ENCODE measurements at places on chromosomes 3 and 15.
A peak's percentile ranks its signal among the peaks of the same experiment; 100 is the strongest.

DNA sequence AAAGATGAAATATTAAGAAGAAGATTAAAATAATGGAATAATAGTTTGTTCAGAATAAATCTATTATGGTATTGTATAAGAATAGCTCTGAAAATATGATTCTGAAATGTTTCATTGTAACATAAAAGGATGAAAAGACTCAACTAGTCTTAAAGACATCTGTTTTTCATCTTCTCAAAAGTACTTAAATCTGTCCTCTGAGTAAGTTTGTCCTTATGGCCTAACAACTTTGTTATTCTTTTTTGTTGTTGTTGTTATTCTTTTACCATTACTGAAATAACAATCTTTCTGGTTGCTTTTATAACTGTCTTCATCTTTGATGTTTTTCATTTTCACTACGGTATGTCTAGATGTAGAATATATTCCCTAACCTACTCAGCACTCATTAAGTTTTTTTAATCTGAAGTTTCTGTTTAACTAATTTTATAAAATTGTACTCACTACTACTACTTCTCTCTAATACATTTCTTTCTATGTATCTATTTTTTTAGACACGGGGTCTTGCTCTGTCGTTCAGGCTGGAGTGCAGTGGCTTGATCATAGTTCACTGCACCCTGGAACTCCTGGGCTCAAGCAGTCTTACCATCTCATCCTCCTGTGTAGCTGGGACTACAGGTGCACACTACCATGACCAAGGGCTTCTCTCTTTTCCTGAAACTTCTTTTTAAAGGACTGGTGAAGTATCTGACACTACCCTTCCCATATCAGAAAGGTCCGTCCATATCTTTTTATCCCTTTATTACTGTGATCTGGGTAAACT, 240.7 kb downstream of the PCCB start:
- no peak for DNase-seq

DNA sequence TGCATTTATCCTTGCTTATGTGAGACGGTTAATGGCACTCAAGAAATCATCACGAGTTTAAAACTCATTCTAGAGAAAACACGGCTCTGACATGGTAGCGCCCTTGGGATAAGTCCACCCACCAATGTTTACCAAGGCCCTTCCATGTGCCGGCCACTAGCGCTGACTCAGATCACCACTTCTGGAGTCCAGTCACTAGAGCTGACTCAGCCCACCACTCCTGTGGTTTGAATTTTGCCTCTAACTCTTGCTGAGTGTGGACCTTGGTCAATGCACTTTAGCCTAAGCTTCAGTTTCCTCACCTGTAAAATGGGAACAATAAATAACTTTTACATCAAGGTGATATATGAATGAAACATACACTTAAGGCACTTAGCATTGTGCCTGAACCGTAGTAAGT, 358.4 kb upstream of the PROK2 start:
- no peak for DNase-seq

DNA sequence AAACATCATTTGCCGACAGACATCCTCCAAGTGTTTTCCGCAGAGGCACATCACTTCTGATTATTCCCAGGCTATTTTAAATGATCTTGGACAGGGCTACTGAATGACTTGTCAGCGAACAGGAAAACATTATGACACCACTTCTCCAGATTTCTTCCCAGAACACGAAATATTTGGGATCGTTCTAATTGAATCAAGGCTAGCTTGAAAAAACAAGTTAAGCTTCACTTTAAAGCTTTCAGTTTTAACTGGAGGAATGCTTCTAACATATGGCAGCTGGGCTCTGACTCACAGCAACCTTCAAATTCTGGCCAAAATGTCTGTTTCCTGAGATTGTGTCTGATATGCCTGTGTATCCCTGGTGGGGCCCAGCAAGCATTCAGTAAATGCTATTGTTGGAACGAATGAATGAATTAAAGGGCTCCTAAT, 127.0 kb upstream of the ICE2 start:
- no peak for DNase-seq

GRCh38 chr15:82768414-82769054, 37.3 kb downstream of the FSD2 start:
- DNase-seq, result no peak

- DNase-seq, result no peak
Measured at GRCh38 chr15:92082006-92082843, 228.7 kb downstream of the SLCO3A1 start.

DNA sequence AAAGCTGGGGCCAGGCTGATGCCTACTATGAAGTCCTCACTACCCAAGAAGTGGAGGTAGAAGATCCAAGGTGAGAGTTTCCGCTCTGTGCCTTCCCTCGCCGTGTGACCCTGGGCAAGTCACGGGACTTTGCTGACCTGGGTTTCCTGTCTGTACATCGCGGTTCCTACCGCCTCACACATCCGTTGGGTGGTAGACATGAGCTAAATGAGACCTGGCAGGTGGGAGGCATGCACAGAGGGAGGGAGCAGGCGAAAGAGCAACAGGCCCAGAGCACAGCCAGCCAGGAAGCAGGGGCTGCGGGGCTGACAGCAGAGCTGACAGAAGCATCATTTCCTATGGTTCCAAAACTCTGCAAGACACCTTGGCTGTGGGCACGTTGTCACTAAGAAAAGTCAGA, 157.3 kb upstream of the BHLHE40 start:
- no peak for DNase-seq

- DNase-seq, result no peak
Measured at GRCh38 chr3:16239780-16240179, 25.0 kb downstream of the DPH3 start.

DNA sequence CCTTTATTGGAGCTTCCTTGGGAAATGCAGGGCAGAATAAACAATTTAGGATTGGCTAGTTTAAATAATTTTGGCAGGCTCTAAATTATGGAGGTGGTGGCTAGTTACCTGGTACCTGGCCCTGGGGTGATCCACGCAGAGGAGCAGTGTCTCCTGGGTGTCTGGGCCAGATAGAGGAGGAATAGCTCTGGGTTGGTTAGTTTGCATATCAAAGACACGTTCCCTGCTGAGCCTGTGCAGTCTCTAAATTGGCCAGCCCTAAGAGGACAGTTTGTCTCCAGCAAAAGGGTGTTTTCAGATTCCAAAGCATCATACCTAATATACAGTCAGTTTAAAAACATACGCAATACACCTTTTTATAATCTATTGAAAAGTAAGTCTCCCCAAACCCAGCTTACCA, 333.3 kb upstream of the TPM1 start:
- no peak for DNase-seq

GRCh38 chr15:75597667-75598341, 18.7 kb upstream of the PTPN9 start:
- DNase-seq, result no peak

- no peak for DNase-seq
Measured at GRCh38 chr3:114058646-114059045, 2.1 kb downstream of the QTRT2 start.

GRCh38 chr15:89363133-89363532, 28.5 kb upstream of the POLG start:
- DNase-seq, result no peak

DNA sequence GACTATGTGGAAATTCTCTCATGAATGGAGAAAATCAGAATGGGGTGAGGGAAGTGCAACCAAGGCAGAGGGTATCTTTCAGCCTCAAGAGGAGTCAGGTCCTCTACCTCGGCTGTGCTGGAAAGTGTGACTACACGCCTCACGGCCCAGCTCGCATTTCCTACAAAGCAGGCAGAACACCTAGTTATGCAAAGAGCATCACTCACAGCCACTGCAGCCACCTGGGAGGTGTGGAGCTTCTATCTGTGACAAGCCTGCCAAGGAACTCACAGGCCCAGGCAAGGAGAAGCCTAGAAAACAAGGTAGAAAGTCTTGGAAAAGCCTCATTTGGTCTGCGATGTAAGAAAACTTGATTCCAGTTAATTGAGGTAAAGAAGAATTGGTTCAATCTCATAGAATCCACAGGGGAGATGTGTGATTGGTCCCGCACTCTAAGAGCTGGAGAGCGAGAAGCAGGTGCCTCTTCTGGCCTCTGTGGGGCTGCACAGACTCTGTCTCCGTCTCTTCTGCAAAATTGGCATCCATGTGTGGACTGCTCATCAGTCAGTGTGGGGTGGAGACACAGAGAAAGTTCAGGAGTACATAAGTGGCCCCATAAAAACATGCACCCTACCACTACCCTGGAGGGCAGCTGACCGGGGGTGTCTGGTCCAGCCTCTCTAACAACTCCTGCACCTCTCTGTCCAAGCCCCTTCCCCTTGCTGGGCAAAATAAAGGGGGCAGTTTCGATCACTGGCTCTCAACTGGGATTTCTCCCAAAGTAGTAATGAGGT, 76.8 kb downstream of the TAMM41 start:
- DNase-seq, result no peak

- DNase-seq, result no peak
Measured at GRCh38 chr15:71823801-71824200, 13.4 kb downstream of the NR2E3 start.

DNA sequence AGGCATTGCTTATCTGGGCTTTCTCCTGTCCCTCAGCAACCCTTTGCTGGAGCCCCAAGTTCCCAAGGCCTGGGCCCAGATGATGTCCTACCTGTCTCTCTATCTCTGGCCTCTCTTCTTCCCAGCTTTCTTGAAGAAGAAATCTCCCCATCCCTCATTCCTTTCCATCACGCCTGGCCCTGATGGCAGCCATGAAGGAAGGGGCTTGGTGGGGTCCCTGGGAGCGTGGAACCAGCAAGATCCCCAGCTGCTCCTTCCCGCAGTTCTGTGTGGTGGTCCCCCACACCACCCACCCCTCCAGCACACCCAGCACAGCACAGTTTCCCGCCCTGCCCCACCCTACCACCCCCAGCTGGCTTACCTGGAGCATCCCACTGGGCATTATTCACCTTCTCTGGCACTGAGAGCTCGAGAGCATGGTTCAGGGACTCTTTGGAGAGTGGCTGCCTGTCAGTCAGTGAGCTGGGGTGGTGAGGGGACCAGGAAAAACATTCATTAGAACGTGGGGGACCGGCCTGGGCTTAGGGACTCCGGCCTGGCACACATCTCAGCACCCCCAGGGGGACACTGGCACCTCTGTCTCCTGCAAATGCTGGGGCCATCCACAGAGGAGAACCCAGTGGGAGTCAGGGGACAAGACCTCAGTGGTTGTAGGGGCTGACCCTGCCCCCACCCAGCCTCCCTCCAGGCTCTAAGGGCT, 26.6 kb downstream of the ACSBG1 start:
- DNase-seq, result no peak

DNA sequence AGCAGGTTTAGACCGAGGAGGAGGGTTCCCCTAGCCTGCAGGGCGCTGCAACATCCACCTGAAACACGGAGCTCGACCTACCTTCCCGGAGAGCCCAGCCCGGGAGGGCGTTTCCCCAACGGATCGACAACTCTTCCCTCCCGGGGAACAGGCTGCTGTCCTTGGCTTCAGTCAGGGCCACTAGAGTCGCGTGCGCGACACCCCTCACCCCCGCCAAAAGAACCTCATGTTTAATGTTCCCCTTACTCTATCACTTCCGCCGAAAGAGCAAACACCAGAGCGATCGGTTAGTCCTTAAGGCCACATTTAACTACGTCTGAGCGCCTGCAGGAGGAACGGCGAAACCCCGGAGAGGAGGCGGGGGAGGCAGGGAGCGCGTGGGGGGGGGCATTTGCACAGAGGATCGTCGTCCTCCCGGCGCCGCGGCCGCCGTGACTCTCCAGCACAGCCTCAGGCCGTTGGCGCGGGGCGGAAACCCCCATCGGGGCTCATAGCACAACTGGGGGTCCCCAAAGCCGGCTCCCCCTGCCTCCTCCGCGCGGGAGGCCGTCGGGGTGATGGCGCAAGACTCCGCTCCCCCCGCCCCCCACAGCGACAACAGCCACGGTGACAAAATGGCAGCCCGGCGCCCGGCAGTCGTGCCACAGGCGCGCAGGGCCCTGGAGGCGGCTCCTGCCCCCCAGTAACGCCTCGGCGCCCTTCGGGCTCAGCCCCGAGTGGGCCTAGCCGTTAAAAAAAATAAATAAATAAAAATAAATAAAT, 3.2 kb downstream of the ANP32A start:
- DNase-seq, result no peak

DNA sequence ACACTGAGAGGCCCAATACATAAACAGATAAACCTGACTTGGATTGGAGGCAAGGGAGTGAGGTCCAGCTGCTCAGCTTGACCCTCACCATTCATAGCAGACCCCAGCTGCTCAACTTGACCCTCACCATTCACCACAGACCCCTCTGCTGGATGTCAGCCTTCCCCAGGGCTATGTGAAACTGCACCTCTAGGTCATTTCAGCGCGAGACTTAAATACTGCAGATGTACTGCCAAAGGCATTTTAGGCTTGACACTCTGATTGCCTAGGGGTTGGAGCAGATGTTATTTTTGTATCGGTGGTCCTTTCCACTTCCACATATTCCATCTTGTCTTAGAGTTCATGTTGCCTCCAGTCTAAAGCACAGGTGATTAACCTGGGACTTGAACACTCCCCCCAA, 41.5 kb upstream of the FAM98B start:
- DNase-seq, result no peak

DNA sequence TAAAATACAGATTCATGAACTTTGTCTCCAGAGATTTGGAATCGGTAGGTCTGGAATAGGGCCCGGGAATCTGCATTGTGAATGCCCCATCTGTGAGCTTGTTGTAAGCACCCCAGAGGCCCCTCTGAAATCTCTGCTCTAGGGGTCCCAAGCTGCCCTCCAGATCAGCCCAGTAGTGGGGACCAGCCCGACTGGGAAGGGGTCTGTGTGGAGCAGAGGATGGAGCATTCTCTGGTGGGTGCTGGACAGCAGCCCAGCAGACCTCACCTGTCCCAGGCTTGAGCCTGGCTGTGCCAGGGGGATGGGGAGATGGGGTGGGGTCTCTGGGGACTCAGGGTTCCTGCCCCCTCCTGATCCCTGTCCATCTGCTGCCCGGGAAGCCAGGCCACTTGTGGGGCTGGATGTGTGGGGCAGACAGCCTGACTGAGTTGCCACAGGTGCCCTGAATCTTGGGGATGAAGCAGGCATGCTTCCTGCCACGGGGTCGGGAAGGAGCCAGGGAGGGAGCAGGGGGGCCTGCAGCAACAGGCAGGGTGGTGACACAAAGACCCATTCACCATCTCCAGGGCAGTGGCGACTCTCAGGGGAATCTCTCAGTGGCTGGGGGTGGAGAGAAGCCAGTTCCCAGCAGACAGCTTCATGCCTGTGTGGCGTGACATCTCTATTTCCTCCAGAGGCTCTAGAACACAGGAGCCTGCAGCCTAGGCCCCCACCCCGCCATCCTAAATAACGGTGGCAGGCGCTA, 99.3 kb downstream of the WNT7A start:
- DNase-seq, result no peak

GRCh38 chr15:64229129-64229724, 66.4 kb upstream of the PPIB start:
- DNase-seq, result no peak

GRCh38 chr15:92921215-92922131, 21.3 kb downstream of the CHD2 start:
- no peak for DNase-seq

DNA sequence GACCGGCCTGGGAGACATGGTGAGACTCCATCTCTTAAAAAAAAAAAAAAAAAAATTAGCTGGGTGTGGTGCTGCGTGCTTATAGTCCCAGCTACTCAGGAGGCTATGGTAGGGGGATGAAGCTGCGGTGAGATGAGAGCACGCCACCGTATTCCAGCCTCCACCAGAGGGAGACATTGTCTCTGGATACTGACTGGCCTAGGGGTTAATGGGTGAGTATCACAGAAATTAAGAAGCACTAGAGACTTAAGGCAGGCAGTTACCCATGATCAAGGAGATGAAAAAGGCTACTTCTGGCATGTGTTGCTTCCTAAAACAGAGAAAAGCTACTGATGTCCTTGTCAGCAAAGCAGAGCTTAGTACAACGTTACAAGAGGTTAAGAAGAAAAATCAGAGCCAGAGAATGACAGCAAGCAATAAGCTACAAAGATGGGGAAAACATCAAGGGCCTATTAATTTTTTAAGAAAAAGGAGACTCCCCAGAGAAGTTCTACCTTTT, 8.6 kb downstream of the TFRC start:
- peak; percentile 26 for DNase-seq

All from GM18507 (cell line).